ENCODE measurements at places on chromosomes 3 and 15. TPM values are rescaled to one million over a fixed set of nuclear protein-coding genes. Genes with fewer than 3 reads are reported as not detected.

DNA sequence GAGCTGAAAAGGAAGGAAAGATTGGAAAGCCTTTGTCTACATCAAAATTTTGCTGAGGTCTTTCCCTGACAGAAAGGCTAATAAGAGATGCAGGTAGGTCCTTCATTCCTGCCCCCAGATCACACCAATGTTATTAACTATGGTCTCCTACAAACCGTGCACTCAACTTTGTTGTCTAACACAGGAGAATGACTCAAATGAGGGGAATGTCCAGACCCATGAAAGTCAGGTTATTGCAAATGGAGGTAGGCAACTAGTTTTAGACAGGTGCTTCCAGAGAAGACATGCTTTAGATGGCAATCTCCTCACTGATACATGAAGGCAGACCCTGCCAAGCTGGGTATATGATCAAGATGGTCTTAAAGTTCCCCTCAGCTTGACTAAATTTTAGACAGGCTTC, 51.0 kb downstream of the NFKBIZ start:
- DNase-seq: no peak

DNA sequence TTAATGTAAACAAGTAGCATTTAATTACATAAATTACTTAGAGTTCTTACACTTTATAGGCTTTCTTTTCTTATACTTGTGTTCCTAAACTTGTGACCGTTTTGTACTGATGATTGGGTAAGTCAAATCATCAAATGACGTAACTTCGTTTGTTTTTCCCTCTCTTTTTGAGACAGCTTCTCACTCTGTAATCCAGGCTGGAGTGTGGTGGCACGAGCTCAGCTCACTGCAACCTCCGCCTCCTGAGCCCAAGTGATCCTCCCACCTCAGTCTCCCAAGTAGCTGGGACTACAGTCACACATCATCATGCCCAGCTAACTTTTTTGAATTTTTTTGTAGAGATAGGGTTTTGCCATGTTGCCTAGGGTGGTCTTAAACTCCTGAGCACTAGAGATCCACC, 226.0 kb downstream of the TCF12 start:
- no peak for DNase-seq

DNA sequence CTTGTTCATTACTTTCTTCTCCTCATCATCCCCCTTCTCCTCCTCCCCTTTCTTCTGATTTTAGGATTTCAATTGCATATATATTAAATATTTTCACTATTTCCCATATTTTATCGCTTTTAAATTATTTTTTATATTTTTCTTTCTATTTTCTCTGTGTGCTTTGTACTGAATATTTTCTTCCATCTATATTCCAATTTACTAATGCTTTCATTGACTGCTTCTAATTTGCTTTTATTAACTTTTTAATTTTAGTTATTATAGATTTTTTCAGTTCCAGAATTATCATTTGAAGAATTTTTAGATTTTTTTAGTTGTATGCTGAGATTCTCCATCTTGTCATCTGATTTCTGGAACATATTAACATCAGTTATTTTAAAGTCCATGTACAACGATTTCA, 83.2 kb upstream of the ST3GAL6 start:
- no peak for DNase-seq

GRCh38 chr3:107013641-107014040, 363.6 kb upstream of the CCDC54 start:
- no peak for DNase-seq

DNA sequence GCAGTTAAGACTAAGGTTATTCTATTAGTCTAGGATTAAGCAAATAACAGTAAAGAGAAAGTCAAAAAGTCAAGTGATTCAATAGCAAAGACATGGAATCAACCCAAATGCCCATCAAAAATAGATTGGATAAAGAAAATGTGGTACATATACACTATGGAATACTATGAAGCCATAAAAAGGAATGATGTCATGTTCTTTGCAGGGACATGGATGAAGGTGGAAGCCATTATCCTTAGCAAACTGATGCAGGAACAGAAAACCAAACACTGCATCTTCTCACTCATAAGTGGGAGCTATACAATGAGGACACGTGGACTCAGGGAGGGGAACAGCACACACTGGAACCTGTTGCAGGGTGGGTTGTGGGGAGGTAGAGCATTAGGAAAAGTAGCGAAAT, 29.0 kb downstream of the UNC13C start:
- no peak for DNase-seq

GRCh38 chr15:101194546-101195125, 57.2 kb downstream of the CHSY1 start:
- DNase-seq: no peak

DNA sequence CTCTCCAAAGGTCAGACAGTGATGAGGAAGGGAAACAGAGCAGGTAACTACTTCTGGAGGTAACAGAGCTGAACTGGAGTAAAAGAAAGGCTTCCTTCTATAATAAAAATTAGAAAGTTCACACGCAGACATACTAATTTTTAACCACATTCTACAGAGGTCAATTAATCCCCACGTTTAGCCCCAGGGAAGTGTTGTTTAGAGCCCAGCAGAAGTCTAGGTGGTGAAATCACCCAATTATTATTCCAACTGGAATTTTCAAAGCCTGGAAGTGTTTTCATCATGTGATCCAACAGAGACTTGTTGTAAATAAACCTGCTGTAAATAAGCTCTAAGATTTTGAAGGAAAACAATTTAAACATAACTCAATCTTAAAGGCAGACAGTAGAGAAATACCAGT, 6.8 kb downstream of the ALDH1A2 start:
- DNase-seq: no peak

DNA sequence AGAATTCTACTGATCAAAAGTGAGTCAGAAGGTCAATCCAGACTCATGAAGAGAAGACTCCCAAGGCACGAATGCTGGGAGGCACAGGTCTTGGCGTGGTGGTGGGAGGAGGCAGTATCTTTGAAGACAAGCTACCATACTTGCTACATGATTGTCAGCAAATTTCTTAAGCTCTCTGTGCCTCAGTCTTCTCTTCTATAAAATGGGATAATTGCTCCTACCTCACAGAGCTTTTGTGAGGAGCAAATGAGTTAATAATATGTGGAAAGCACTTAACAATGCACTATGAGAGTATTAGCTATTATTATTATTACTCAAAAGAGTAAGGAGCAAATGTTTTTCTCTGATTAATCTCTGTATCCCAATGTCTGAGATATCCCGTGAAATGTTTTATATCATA, 36.2 kb downstream of the EHD4 start:
- DNase-seq: no peak

- DNase-seq: no peak
Measured at GRCh38 chr15:78130466-78131294, 565 bp downstream of the CIB2 start.

GRCh38 chr3:168472783-168473182, 377.1 kb upstream of the GOLIM4 start:
- DNase-seq: no peak

- no peak for DNase-seq
Measured at GRCh38 chr15:45612790-45613415, 21.9 kb upstream of the SQOR start.

DNA sequence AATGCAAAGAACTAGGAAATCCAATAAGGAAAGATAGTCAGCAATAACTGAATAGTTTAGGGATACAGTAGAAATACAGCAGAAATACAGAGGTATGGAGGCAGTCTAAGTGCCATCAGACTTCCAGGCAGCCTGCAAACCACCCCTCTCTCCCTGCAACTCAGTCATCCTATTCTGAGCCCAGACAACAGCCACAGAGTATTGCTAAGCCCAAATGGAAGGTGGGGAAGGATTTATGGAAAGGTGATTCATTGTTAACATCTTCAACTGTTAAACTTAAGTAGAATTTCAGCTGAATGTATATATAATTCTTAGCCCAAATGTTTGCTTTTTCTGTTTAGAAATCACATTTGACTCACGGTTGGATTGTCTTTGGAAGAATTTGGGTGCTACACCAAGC, 300.4 kb downstream of the RBMS3 start:
- no peak for DNase-seq

GRCh38 chr3:21803604-21804003, 52.6 kb upstream of the ZNF385D start:
- DNase-seq: no peak

The RGMA gene
- total RNA-seq: not detected

The ACTC1 gene
- not detected for total RNA-seq

The TRIM71 gene
- total RNA-seq: not detected

The FOXL2 gene
- total RNA-seq: 0.07 TPM

The LDHAL6B gene
- not detected for total RNA-seq

The ATP13A5 gene
- total RNA-seq: not detected

The XIRP1 gene
- total RNA-seq: not detected
